EH (cell line): ENCODE measurements at places on chromosomes 5 and 9.

- DNase-seq: peak; percentile 94
These were observed 823 bp downstream of the ST6GALNAC6 start for GRCh38 chr9:127898433-127899127.

DNA sequence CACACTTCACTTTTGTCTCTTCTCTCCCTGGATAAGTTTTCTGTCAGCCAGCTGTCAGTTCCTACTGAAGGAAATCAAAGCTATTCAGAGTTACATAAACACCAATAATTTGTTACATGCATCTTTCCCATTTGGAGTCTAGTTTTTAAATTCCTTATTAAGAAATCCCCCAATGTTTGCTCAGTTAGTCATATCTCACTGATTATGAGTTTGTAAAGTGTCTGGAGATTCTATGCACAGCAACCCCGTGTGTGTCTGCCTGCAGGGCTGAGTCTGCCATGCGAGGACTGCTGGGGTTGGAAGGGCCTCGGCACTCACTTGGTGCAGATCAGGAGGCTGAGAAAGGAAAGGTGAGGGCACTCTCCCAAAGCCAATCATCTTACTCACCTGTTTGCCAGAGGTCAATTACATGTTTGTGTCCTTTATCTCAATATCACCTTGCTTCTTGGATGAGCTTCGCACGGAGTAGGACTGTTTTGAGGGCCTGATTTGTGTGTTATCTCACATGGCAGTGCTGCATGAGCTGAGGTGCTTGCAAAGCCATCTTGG, 3.3 kb downstream of the ANKRD34B start:
- DNase-seq: no peak

- DNase-seq: no peak
These were observed 30.7 kb downstream of the FOCAD start for GRCh38 chr9:20714442-20715415.

GRCh38 chr9:68715181-68715456, 10.1 kb downstream of the PIP5K1B start:
- no peak for DNase-seq

DNA sequence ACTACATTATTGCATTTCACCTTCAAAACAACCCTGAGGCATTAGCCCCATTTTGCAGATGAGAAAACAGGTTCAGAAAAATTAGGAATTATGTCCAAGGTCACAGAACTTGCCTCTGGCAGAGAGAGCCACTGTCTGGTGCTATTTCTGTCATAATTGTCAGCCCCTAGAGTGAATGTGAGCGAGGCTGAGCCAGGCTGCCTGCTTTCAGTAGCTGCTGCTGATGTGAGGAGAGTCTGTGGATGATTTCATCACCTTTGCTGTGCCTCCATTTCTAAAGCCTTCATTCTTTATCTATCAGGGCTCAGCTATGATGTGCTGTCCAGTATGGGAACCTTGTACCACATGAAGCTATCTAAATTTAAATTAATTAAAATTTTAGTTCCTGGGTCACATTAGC, 71.4 kb downstream of the INSYN2B start:
- DNase-seq: no peak

GRCh38 chr5:82799361-82800077, 277.7 kb downstream of the TMEM167A start:
- peak; percentile 3 for DNase-seq
